ENCODE measurements at places on chromosomes 2 and 18.

DNA sequence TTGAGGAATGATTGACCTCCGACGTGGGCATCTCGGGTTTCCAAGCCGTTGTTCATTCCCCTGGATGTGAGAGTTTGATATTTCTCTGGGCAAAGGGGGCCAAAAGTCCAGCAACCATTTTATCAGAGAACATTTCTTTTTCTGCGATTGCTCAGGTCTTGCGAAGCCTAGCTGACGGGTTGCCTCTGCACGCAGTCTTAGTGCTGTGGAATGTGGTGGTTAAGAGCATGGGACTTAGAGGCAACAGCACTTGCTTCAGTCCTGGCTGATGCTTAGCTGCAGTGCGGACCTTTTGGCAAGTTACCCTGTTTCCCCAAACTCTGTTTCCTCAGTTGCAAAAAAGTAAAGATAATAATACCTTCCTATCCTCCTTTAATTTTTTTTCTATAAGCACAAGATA is 45.0 kb downstream of the FAP start:
- DNase-seq, result no peak

DNA sequence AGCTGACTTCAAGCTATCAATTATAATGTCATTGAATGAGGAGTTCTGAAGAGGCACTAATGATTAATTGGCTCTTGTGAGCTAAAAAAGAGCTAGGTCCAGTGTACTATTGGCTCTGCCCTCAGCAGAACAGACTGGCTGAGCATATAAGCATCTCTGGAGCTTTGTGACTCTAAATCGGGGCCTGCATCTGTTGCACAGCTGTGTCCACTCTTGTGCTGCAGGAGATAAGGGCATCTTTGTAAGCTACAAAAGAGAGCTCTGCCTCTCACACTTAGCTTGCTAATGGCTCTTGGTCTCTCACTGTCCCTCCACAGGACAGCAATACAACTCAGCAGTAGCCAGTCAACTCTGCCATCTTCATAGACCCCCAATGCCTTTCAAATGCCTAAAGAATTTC is 61.5 kb upstream of the L3MBTL4 start:
- DNase-seq, result no peak

GRCh38 chr18:9673296-9674251 is 34.5 kb upstream of the RAB31 start:
- peak; percentile 52 for DNase-seq

DNA sequence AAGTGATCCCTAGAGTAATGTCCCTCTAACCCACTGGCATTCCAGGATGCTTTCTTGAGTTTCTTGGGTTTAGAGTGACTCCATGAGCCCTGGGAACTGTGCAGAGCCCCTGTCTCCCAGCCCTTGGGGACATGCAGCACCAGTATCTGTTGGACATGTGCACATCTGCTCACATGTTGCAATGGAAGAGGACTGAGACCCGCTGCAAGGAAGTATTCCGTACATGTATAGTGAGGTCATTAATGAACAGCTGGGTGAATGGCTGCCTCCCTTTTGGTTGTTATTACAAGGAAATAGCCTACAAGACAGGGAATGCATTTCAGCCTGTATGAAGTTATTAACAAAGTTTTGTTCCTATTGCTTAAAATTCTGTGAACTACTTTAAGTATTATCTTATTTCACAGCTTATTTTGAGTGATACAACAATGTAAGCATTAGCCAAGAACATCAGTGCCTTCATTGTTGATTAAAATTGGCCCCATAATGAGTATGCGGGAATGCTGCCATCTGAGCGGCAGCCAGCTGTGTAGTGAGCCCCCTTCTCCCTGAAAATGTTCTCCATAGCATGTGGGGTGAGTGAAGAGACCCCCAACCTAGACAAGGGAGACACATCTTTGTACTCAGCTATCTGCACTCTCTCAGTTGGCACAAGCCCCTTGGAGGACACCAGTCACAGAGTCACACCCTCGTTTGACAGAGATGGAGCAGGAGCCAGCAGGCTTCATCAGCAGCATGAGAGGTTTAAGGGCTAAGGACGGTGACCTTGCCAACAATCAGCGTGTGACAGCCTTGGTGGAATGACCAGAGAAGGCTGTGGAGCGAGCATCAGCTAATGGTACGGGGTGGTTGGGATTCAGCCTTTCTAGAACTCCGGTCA is 87.4 kb downstream of the FAM210A start:
- no peak for DNase-seq

- no peak for DNase-seq
Measured at GRCh38 chr2:147888680-147889079, 43.9 kb downstream of the ACVR2A start.
